ENCODE measurements at places on chromosomes 1 and 21.

GRCh38 chr1:209743145-209743482, 12.7 kb upstream of the TRAF3IP3 start:
- peak; percentile 88 for DNase-seq

DNA sequence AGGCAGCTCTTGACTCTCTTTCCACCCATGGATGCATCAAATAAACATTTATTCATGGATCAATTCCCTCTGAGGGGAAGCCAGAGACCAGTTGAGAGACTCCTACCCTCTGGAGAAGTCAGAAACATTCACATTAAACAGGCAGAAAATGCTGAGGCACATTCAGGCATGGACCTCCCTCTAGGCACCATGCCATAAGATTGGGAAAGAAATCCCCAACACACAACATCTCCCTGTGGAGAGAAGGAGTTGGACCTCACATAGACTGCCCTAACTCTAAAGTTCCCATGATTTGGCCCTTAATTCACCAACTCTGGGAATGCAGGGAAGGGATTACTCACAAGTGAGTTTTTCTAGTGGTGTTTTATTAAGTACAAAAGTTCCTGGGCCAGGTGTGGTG, 415.3 kb upstream of the C1orf87 start:
- no peak for DNase-seq

DNA sequence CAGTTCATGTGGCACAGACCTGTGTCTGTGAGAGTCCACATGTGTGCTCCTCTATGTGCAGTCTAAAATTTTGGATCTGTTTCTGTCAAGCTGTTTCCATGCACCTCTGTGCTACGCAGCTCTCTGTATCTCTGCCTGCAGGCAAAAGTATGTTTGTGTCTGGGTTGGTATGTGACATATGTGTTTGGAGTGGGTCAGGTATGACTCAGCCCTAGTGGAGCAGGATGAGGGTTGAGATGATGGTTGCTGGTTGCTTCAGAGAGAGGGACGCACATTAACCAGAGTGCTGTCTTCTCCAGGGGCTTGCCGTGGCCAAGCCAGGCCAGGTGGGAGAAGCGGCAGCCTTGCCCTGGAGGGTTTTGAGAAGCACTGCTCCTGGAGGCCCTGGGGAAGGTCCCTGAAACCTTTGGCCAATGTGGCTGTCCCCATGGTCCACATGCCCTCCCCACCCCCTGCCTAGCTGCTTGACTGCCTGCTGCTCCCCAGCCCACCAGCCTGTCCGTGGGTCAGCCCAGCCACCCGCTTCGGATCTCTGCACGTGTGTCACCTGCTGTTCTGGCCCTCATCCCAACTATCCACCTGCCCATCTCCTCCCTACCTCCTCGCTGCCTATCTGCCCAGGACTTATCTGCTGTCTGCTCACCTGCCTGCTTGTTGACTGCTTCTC, 4.1 kb upstream of the EVA1B start:
- no peak for DNase-seq

- DNase-seq: no peak
These were observed 22.1 kb upstream of the IL10 start for GRCh38 chr1:206794294-206794908.

- DNase-seq: peak; percentile 61
These were observed 708 bp downstream of the PRDM2 start for GRCh38 chr1:13700521-13701270.

DNA sequence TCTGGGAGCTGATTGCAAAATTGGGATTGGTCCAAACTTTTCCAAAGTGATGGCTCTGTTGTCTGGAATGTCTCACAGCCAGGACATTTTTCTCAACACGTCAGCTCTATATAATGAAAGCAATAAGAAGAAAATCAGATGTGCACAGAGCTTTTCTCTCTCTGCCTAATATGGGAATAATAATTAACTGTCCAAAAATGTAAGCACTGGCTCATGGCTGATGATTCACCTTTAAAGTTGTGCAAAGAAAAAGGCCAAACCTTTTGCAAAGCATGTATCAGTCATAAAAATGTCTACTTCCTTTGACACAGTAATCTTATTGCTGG, 30.4 kb downstream of the ZNF281 start:
- peak; percentile 86 for DNase-seq

DNA sequence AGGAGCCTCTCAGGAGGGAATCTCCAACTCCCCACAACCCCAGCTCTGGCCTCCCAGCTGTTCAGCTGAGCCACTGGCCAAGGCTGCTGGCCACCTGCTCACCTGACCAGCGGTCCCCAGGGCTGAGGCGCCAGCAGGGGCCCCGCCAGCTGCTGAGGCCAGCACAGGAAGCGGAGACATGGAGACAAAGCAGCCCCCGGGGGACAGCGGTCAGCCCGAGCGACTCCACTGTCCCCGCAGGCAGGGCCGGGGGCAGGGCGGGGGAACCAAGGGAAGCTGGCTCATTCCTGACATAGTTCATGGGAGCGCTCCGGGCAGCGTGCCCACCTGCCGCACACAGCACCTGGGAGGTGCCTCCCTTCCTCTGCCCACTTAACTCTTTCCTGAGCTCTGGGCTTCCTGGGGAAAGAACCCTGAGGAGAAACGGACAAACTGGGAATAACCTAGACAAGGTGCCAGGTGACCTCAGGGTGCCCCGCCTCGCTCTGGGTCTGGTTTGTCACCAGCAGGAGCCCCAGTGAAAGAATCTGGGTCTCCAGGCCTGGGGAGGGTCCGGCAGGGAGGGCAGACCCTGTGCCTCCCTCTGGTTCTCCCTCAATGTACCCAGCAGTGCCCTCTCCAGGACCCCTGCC, 10.7 kb downstream of the EPHA2 start:
- DNase-seq: peak; percentile 93

GRCh38 chr1:115654663-115655305, 13.0 kb downstream of the VANGL1 start:
- DNase-seq: peak; percentile 79

- DNase-seq: no peak
These were observed 317.0 kb downstream of the BARHL2 start for GRCh38 chr1:90400131-90400530.

DNA sequence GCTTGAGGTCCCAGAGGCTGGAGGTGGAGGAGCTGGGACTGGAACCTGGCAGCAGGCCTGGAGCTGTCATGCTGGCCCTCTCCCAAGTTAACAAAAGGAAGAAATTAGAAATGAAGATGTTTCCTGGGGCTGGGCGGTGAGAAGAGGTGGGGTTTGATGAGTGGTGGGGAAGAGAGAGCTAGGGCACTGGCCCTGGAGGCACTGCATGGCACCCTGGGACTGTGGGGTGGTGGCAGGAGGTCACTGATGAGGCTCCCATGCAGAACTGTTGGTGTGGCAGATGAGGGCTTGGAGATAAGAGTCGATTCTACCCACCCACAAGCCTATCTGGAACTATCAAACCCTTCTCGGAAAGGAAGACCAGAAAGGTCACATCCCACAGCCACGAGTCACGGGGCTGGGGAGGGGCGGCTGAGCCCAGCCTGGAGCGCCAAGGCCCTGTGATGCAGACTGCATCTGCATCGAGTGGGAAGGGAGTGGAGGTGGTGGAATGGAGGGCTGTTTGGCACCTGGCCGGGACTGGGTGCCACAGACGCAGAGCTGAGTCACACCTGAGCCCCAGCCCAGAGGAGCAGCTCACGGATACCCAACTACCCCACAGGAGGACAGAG, 29.4 kb downstream of the MRPL37 start:
- peak; percentile 53 for DNase-seq

DNA sequence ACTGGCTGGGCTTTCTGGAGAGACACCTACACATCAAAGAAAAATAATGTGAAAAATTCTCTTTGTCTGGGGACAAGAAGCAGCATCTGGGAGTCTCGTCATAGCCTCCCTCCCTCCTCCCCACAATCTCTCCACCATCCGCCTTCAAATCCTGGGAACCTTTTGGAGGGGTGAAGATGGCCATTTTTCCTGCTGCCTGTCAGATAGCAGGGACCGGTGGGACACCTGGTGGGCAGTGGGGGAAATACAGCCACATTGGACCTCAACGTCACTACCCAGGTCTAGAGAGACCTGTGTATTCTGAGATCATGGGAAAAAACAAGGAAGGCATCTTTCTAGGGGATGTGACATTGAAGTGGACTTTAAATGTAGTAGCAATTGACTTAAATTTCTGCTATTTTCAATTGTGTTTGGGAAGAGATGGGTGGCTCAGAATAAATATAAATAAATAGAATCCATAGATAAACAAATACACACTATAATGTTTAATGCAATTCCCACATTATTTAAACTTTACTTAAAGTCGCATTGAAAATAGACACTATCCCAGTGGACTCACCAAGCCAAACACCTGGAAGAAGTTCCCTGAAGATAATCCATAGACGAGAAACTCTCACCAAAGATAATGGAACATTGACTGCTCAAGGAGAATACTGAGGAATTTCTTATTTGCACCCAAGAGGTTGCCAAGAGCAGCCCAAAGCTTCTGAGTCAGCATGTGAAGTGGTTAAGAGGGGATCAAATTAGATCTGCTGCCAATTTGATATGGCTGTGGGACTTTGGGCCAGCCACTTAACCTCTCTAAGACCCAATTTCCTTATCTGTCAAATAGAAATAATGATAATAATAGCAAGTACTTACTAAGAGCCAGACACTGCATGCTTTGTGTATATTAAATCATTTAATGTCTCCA, 147.6 kb upstream of the CAMK1G start:
- peak; percentile 92 for DNase-seq

- DNase-seq: no peak
These were observed 35.2 kb upstream of the KCNJ15 start for GRCh38 chr21:38221594-38221993.

DNA sequence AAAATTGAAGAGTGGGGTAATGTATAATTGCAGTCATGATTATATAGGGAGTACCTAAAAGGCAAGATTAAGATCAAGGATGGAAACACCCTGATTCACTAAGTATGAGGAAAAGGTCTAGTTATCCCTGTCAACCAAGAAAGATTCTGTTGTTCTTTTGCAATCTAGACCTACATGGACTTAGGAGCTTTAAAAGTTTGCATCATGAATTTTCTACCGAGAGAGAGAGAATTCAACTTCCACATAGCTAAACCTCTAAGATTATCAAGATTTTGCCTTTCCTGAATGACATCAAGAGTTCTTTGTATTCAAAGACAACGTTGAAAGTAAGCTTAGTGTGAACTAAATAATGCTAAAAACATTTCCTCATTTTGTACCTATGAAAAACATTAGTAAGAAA, 78.8 kb upstream of the RBM34 start:
- no peak for DNase-seq

DNA sequence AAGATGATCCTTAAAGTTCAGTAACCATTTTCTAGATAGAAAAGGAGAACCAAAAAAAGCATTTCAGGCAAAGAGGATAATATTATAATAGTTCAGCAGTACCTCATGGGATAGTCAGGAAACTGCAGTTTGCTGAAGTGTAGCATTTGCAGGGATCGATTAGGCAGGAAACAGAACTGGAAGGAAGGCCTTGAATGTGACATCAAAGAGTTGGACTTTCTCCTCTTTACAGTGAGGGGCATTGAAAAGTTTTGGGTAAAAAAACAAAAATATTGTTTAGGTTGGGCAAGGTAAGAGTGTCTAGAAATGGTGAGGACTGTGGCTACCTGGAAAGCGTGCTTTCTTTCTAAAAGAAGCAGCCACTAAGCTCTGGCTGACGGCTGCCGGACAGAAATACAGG, 8.0 kb upstream of the IRF6 start:
- DNase-seq: no peak

DNA sequence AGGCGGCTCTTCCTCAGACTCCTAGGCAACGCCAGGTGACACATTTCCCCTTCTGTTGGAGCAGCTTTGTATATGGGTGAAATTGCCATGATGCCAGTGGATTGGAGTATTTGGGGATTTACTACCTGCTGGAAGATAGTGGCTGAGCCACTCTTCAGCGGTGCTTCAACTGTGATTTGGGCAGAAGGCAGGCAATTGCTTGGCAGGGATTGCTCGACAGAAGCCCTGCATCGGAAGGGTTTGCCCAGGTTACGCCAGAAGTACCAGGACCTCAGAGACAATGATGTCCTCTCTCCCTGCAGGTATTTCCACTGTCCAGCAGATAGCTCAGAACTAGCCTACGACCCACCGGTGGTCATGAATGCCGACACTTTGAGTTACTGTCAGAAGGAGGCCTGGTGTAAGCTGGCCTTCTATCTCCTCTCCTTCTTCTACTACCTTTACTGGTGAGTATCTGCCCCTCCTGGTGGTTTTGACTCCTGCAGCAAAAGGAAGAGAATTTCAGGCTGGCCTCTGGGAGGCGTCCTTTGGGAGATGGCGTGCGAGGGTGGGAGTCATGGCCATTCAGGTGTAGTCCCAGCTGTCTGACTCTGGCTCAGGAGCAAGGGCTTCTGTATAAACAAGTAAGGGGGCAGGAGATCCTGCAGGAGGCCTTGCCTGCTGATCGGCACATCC, 118.3 kb downstream of the CNIH3 start:
- DNase-seq: no peak

GRCh38 chr21:28767523-28767922, 225.2 kb downstream of the LTN1 start:
- DNase-seq: no peak

DNA sequence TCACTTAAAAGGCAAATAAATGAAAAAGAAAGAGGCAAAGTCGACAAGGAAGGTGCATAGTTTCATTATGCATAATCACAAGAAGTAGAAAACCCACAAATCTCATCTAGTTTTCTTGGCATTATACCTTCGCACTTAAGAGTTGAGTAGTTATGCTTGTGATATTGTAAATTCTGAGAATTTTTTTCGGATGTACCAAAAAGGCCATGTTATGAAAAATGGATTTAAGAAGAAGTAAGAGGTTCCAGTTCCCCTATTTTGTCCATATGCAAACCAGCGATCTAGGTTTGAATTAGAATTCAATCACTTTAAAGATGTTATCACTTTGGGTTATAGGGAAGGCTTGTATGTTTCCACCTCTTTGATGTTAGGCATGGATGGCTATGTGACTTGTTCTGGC, 7.9 kb upstream of the ERICH3 start:
- DNase-seq: no peak

GRCh38 chr1:167620002-167620401, 10.0 kb upstream of the RCSD1 start:
- no peak for DNase-seq

DNA sequence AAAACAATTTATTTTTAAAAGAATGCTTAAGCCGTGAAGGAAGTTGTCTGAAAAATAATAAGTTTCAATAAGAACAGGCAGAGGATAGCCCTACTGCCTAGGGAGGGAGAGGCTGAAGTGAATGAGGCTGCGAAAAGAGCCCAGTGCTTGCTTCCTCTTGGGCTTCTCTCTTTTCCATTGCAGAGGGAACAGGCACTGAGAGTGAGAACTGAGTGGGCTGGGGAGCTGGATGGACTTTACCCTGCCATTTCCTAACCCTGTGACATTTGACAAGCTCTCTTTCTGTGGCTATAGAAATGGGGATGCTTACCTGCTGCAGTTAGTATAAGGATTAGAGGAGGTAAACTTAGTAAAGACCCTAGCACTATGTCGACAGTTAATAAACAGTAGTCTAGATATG, 30.0 kb downstream of the TENT5C start:
- DNase-seq: no peak

GRCh38 chr1:180927841-180928240, 15.1 kb downstream of the KIAA1614 start:
- DNase-seq: no peak

- no peak for DNase-seq
These were observed 37.0 kb downstream of the PGM1 start for GRCh38 chr1:63630238-63630637.

Measured in astrocyte of the hippocampus (primary cell).